Urinary bladder (tissue), 4 donors: ENCODE measurements at places on chromosomes 5 and 9. TPM values are rescaled to one million over a fixed set of nuclear protein-coding genes. Genes with fewer than 3 reads are reported as not detected.

The LRRC19 gene
- total RNA-seq, result 0.11 TPM

DNA sequence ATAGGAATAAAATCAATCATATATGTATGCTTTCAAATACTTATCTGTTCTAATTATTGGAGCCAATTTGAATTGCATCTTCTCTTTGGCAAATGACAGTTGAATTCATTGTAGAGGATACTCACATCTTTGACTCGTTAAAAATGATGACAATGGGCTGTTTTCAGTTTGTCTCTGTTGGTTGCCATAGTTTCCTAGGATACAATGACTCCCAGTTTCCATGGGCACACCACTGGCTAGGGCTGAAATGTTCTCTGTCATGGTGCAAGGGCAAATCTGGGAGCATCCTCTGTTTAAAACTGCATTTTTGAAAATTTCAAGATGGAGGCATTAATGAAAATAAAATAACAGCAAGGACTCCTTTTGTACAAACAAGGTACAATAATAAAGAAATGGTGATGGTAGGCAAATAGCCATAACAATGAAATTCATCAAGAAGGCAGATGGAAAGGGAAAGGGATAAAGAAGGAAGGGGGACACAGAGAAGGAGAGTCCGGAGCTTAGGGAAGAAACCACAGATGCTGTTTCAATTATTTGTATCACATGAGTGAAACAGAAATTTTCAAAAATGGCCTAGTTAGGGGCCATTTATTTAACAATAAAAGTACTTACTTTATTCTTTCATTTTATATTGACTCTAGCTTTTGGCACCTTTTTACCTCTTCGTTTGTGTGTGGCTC lies 378.8 kb upstream of the SEMA6A start:
- DNase-seq, result no peak

- no peak for DNase-seq
Measured at GRCh38 chr9:98187926-98188325, 4.5 kb downstream of the CORO2A start.

DNA sequence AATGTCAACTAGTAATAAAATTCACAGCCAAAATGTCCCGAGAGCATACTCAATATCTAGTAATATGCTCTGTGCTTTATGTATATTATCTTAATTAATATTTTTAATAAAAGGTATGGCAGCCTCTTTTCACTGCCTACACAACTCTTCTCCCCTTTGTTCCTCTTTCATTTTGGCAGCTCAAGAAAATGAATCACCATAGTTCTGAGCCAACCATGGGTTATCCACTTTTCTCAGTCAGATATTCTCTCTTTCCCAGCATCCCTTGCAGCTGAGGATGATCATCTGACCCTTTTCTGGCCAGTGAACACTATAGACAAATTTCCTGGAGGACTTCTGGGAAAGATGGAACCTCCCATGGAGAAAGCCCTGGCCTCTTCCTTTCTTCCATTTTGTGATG lies 8.2 kb upstream of the DOCK8 start:
- no peak for DNase-seq

DNA sequence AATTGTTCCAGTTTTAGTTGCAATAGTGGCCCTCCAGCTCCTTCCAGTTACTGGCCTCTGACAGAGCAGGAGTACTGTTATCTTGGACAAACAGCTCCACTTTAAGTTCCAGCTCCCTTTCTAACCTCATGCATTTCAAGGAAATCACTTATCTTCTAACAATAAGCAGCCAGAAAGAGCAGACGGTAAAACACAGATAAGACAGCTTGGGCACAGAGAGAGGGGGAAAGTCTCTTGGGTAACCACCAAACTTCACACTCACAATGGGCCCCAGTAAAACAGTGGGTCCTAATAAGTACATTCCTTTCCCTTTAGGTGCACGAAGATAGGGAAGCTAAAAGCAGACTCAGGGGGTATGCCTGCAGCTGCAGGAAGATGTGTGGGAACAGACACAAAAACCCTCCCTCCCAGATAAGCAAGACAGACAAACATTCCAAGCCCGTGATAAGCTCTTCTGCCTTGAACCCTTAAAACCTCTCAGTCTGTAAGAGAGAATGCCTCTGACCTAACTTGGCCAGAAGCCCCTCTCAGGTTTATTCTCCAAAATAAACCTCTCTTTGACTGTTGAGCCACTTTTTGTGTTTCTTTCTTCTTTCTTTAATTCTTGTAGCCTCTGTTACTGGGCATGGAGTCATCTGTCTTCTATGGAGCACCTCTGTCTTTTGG lies 30.8 kb downstream of the OR1J1 start:
- no peak for DNase-seq

DNA sequence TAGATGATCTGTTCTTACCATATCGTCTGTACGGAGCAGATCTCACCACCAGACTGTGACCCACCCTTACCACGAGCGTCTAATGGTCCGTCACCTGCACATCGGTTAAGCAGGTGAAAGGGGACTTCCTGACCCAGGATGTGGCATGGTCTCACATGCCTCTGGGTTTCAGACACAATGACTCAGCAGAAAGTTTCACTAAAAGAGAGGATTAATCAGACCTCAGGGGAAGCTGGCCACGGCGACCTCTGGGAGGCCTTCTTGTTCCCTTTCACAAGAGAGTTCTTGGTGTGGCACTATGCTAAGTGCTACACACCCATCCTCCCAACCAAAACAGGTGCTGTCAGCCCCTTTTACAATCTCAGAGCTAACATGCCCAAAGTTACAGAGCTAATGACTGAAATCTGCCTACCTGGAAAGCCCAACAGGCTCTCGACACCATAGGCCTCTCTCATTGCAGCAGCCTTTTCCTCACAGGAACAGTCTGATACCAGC lies 41.6 kb downstream of the ADAMTS12 start:
- DNase-seq, result no peak

- no peak for DNase-seq
Measured at GRCh38 chr5:54022223-54022622, 288.1 kb downstream of the ARL15 start.
